NCI-H2081 treated with DMSO at 0.1 percent for 48 hours (cell line): ENCODE measurements at places on chromosomes 3 and 15.

GRCh38 chr3:353191-353739 lies 156.7 kb downstream of the CHL1 start:
- no peak for DNase-seq

- DNase-seq = no peak
These were observed 72.1 kb downstream of the APBA2 start for GRCh38 chr15:28957606-28958498.

DNA sequence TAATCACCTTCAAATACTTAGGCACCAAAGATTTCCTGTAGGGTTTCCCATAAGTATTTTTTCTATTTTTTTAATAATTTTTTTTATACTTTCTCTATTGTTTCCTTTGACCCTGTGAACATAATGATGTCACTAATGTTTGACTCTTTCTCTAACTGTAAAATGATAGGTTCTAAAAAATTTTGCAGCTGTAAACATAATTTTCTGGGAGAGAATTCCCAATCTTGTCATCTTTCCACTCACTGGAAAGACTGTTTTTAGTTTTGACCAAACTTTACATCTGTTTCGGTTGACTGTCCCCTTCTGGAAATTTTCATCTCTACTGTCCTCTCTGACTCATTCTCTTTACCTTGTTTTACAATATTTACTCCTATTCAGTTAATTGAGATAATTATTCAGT lies 5.5 kb upstream of the EPHA3 start:
- no peak for DNase-seq

GRCh38 chr15:85723960-85724945 lies 70.5 kb downstream of the KLHL25 start:
- DNase-seq = no peak

DNA sequence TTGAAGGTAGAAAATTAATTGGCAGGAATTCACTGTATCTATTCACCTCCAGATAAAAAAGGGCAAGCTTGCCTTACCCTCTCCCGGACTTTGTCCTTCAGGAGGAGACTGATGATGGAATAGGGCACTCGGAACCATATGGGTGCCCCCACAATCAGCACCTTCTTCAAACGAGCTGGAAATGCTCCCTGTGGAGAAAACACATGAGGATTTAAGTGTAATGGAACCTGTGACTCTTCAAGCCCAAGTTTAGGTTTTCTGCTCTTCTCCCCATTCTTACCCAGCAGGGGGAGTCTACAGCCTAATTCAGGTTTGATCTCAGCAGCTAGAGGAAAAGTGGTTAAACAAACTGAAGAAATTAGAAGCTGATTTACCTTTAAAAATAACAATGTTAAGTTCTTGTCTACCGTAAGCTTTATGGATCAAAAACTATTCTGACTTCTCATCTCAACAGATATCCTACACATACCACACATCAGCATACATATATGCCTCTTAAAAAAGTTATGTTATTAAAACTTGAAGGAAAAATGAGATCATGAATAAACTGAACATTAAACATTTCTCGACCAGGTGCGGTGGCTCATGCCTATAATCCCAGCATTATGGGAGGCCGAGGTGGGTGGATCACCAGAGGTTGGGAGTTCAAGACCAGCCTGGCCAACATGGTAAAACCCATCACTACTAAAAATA lies 57.5 kb upstream of the SIN3A start:
- no peak for DNase-seq

DNA sequence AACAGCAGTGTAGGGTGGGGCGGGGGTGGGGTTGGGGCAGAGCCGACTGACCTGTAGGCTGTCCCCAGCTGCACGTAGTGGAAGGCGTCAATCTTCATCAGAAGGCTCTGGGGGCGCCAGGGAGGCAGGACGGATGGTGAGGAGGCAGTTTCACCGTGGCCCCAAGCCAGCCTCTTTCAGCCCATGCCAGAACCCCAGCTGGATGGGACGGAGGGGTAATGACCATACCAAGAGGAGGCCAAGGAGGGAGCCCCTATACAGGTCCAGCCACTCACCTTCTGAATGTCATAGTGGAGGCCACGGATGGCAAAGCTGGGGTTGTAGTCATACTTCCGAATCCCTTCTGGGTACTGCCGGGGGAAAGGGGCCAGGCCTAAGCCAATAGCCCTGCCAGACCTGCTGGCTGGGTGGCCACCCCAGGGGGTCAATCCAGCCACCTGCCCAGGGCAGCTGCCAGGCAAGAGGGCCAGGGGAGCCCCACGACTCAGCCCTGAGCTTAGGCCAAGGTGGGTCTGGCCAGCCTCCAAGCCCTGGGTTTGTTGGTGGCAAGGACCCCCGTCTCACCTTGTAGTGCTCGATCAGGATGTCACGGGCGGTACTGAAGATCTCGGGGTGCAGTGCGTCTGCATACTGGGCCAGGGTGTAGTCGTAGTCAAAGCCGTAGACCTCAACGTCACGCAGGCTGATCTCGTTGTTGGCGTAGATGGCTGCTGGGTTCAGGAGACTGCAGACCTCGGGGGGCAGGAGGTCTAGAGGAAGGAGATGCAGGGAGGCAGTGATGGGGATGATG lies 4.9 kb downstream of the NT5DC2 start:
- no peak for DNase-seq
